Right ventricle myocardium superior (tissue), 1 donor: ENCODE measurements at places on chromosomes 6 and 20.

GRCh38 chr20:9514461-9515213 lies at the start of gene LAMP5:
Gene LAMP5, plus strand, starts transcription at chr20:9514590. Its CDS starts 263 bp downstream, at chr20:9514853.
- DNase-seq, result no peak

GRCh38 chr6:102114402-102114801 lies 720.9 kb downstream of the GRIK2 start:
- DNase-seq, result no peak

GRCh38 chr6:131549811-131550210 lies 23.2 kb upstream of the ARG1 start:
- no peak for DNase-seq

GRCh38 chr6:25928562-25929324 lies 1.7 kb downstream of the SLC17A2 start:
- no peak for DNase-seq

GRCh38 chr6:169489563-169490245 lies 212.1 kb downstream of the WDR27 start:
- DNase-seq, result no peak

DNA sequence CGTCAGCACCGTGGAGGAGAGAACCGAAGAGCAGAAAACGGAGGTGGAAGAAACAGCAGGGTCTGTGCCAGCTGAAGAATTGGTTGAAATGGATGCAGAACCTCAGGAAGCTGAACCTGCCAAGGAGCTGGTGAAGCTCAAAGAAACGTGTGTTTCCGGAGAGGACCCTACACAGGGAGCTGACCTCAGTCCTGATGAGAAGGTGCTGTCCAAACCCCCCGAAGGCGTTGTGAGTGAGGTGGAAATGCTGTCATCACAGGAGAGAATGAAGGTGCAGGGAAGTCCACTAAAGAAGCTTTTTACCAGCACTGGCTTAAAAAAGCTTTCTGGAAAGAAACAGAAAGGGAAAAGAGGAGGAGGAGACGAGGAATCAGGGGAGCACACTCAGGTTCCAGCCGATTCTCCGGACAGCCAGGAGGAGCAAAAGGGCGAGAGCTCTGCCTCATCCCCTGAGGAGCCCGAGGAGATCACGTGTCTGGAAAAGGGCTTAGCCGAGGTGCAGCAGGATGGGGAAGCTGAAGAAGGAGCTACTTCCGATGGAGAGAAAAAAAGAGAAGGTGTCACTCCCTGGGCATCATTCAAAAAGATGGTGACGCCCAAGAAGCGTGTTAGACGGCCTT lies 41.6 kb downstream of the ZBTB2 start:
- no peak for DNase-seq
